ENCODE measurements at places on chromosomes 6 and 20.

DNA sequence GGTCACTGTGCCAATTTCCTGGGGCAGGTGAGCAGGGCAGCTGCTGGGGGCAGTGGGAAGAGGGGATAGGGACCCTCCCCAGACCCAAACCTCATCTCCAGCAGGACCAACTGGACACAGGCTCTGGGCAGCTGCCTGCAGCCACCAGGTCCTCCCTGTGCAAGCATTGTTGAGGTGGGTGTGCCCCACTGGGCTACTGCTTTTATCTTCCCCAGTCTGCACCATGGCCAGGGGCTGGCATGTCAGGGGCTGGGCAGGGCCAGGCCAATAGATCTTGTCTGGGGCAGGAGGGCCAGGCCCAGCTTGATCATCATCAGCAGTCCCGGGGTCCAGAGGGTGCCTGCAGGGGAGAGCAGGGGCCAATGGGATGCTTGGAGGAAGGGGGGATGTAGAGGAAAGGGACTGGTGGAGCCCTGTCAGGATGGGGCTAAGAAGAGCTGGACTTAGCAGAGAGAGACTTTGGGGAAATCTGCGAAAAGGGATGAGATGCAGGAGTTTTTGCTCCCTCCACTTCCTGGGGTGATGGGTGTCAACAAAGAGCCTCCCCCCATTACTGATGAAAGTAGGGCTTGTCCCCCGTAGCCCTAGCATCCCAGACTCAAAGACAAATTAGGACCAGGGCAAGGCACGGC is 5.7 kb downstream of the EBF4 start:
- H3K4me3 ChIP-seq = no peak overlapping the region
- no peak overlapping the region for H3K27ac ChIP-seq
- H3K36me3 ChIP-seq = no peaks in the 10 kb centered on the region
- no peak for DNase-seq
- H3K27me3 ChIP-seq = peaks cover 21% of the 10 kb centered on the region

GRCh38 chr20:64053841-64054661 is 4.6 kb upstream of the SOX18 start:
- DNase-seq = no peak
- no peaks in the 10 kb centered on the region for H3K36me3 ChIP-seq
- H3K27ac ChIP-seq = no peak overlapping the region
- peaks cover 17% of the 10 kb centered on the region for H3K4me1 ChIP-seq

GRCh38 chr6:128327890-128328289 is 192.5 kb downstream of the PTPRK start:
- no peak for DNase-seq
- H3K4me3 ChIP-seq = no peak overlapping the region
- H3K27ac ChIP-seq = no peak overlapping the region
- H3K4me1 ChIP-seq = no peaks in the 10 kb centered on the region

DNA sequence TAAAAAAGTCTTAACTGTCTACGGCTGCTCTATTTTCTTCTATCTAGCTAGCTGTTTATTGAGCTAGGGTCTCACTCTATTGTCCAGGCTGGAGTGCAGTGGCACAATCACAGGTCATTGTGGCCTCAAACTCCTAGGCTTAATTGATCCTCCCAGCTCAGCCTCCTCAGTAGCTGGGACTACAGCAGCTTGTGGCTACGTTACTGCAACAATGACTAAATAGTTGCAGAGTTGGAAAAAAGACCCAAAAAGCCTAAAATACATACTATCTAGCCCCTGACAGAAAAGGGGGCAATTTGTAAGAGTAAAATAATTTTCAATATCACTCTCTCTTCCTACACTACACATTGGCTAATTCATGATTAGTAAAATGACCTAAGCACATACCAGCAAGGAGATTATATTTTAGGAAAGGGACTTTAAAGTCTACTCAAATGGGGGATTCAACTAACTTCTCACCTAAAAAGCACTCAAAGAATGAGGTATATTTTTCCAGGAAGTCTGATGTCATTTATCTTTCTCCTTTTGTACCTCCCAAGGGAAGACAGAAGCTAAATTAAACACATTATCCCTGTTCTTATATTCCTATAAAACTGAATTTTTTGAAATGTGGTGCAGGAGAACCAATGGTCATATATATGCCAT is 82.8 kb downstream of the ZMYND8 start:
- H3K27ac ChIP-seq = no peak overlapping the region
- no peak for DNase-seq
- peaks cover 21% of the 10 kb centered on the region for H3K36me3 ChIP-seq
- no peaks in the 10 kb centered on the region for H3K27me3 ChIP-seq
- no peak overlapping the region for H3K4me3 ChIP-seq

DNA sequence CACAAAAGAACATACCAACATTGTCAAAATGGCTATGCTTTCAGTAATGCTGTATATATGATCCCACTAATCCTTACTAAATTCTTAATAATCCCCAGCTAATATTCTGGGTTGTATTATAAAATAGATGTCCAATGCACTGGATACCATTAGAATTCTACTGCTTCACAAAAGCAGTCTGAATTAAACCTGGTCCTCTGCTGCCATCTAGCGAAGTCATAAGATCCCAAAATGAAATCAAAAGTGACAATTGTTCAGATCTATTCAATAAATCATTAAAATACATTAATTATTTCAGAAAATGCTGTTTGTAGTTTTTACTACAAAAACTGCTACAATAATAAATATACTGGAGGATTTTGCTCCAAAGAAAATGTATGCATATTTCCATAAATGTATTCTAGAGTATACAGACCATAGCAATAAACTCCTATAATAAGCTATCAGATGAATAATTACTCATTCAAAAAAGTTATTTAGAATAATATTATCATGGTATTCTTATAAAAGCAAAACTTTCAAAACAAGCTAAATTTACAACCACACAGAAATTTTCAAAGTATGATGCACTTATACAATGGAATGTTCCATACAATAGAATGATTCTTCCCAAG is 92.6 kb downstream of the RNGTT start:
- H3K4me1 ChIP-seq = no peaks in the 10 kb centered on the region
- H3K27me3 ChIP-seq = no peaks in the 10 kb centered on the region
- no peaks in the 10 kb centered on the region for H3K36me3 ChIP-seq
- DNase-seq = peak; percentile 10
- H3K4me3 ChIP-seq = no peak overlapping the region
- H3K27ac ChIP-seq = no peak overlapping the region

GRCh38 chr20:56592211-56592610 is 36.9 kb upstream of the TFAP2C start:
- no peak overlapping the region for H3K27ac ChIP-seq
- H3K36me3 ChIP-seq = no peaks in the 10 kb centered on the region
- no peak for DNase-seq
- no peak overlapping the region for H3K4me3 ChIP-seq
- no peaks in the 10 kb centered on the region for H3K27me3 ChIP-seq

DNA sequence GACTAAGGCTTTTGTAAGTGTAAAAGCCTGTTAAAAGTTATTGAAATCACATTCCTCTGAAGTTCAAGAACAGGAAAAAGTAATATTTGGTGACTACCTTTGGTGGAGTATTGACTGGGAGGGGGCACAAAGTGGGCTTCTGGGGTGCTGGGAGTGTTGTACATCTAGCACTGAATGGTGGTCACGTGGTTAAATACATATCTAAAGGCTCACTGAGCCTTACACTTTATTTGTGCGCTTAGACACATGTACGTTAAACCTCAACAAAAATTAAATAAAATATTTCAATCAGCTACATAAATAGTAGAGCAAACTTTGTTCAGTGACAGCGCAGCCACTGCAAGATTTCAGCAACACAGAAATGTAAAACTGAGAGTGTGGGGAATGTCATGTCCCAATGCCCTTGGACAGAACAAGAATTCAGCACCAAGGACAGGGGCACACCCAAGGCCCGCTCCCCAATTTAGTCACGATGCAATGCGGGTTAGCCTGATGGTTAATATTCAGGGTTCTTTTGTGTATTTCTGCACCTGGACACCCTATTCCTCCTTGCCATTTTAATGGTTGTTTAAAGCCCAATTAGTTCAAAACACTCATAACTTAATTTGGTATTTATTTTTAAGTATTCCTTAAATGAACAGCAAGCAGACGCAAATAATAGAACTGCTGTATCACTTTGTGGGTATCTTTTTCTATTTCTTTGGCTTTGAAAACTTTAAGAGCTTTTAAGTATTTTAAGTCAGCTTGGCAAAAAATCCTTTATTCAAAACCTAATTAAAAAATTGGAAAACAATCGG is 37.4 kb downstream of the ANGPT4 start:
- peaks cover 6% of the 10 kb centered on the region for H3K4me1 ChIP-seq
- no peaks in the 10 kb centered on the region for H3K27me3 ChIP-seq
- no peak overlapping the region for H3K4me3 ChIP-seq
- no peaks in the 10 kb centered on the region for H3K36me3 ChIP-seq

DNA sequence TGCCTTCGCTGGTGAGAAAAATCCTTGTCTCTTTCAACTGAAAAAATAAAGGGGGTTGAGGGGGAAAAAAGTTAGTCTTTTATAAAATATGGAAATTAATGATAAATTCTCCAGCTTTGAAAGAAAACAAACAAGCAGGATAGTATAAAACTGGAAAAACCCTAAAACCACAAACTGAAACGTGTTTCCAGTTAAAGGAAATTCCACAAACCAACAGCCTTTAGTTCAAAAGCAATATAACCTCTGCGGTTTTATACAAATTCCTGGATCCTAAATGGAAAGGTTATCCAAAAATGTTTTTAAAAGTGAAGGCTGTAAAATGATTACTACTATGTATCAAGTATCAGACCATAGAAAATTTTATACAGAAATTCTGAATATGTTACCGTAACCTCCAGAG is 55.6 kb downstream of the BMP5 start:
- no peaks in the 10 kb centered on the region for H3K36me3 ChIP-seq
- DNase-seq = no peak

DNA sequence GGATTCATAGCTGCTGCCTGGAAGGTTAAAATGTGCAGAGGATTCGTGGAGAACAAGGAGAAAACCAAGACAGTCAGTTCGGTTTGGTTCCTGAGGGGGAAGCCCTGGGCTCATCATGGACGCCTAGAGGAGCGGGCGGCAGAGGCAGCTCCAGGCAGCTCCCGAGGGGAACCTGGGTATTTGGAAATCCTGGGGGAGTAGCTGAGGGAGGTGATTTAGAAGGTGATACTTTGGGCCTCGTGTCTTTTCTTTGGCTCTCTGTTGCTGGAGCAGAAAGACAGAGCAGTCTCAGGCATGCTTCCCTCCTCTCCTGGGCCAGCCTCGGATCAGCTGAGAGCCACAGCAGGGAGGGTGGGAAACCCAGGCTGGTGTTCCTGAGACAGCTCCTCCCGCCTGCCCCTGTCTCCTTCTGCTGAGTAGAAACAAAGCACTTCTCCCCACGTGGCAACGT is 139.5 kb downstream of the DLL1 start:
- H3K4me3 ChIP-seq = no peak overlapping the region
- H3K4me1 ChIP-seq = peaks cover 7% of the 10 kb centered on the region
- no peaks in the 10 kb centered on the region for H3K36me3 ChIP-seq
- no peak for DNase-seq

GRCh38 chr6:157596461-157596860 is 215.5 kb downstream of the ZDHHC14 start:
- no peak for DNase-seq
- H3K27ac ChIP-seq = no peak overlapping the region
- H3K4me1 ChIP-seq = no peaks in the 10 kb centered on the region
- no peak overlapping the region for H3K4me3 ChIP-seq
- H3K27me3 ChIP-seq = no peaks in the 10 kb centered on the region

- no peaks in the 10 kb centered on the region for H3K36me3 ChIP-seq
- H3K27me3 ChIP-seq = no peaks in the 10 kb centered on the region
These were observed at the start of gene PHACTR1 for GRCh38 chr6:12716298-12716916. PHACTR1 (plus strand) TSS chr6:12716767.

DNA sequence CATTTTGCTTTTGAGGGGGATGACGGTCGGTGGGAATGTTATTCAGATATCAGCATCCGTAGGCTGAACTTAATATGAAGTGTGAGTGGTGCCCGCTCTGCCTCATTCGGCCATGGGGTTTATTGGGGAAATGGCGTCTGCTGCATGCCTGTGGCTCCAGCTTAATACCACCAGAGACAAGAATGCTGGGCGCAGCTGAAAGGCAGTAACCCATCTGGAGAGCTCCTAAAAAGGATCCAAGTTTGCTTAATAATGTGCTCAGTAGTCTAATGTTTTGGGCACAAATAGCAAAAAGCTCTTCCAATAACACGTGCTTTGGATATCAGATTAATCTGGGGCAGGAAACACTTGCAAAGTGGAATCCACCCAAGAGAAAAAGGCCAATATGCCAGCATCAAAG is 273.0 kb upstream of the TAB2 start:
- H3K27ac ChIP-seq = no peak overlapping the region
- H3K4me1 ChIP-seq = peaks cover 21% of the 10 kb centered on the region
- H3K36me3 ChIP-seq = no peaks in the 10 kb centered on the region
- no peaks in the 10 kb centered on the region for H3K27me3 ChIP-seq
- H3K4me3 ChIP-seq = no peak overlapping the region

DNA sequence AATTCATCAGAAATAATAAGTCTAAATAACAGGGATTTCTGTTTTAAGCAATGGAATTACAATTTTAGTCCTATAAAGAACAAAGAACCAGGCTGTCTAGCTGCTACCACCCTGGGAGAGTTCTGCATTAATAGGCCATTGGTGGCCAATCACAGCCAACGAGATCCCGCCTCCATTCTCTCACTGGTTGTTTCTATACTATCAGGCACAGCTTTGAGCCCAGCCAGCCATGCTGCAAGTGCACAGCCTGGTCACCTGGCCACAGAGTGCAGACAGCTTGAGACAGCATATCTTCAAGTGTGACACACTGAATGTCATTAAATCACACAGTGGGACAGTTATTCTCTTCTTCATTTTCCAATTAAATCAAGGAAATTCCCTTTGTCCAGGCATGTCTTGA is 16.1 kb upstream of the RAB22A start:
- no peak for DNase-seq
- peaks cover 2% of the 10 kb centered on the region for H3K4me1 ChIP-seq
- no peaks in the 10 kb centered on the region for H3K36me3 ChIP-seq
- no peak overlapping the region for H3K4me3 ChIP-seq
- H3K27ac ChIP-seq = no peak overlapping the region
